ENCODE measurements at places on chromosomes 7 and 10.
A peak's percentile ranks its signal among the peaks of the same experiment; 100 is the strongest.

DNA sequence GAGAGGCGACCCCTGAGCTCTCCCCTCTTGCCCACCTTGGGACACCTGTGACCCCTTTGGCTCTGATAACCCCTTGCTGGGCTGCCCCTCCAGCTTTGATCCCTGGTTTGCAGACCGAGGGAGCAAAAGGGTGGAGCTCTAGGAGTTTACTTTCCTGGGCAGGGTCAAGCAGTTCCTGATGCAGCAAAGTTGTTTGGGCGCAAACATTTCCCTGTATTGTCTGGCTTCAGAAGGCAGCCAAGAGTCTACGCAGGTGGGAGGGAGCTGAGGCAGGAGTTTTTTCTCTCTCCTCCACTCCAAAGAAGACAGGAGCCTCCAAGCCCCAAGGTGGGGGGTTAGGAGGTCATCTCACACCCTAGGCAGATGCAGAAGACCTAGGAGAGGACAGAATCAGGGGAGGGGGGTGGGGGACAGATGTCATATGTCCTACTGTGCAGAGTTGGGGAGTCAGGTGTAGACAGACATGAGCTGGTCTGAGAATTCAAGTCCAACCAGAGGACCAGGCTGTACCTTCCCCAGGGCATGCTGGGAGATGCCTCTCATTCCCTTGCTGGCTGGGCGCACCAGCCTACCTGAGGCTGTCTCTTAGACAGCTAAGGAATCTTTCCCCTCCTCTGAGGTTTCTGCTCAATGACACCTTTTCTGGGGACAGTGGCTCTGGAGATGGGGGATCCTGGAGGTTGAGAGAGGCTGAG is 20.5 kb downstream of the TMEM270 start:
- DNase-seq: no peak

GRCh38 chr10:49056356-49056755 is 59.0 kb downstream of the VSTM4 start:
- DNase-seq: no peak

- peak; percentile 88 for DNase-seq
Observed at GRCh38 chr7:100130608-100131453, 4.1 kb downstream of the MBLAC1 start.

DNA sequence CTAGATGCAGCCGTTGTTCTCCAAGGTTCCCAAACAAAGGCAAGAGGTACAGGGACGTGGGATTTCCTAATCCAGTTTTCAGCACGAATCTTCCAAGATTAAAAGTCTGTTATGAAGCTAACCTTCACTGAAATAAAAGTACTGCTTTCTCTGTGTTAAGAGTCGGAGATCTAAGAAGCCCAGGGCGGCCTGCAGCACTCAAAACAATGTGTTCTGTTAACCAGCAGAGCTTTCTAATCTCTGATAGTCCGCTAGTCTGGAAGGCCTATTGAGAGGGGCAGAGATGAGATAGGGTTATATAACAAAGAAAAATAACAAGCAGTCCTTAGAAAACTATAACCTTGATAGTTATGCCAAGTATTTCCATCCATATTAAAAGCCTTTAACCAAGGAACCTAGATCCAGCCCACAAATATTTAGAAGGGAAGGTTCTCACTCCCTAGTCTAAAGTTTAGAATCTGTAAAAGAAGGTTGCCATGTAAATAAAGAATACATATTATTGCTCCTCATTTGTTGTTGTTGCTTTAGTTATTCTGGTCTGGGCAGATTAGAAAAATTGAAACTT is 106.3 kb upstream of the SVIL start:
- DNase-seq: no peak

DNA sequence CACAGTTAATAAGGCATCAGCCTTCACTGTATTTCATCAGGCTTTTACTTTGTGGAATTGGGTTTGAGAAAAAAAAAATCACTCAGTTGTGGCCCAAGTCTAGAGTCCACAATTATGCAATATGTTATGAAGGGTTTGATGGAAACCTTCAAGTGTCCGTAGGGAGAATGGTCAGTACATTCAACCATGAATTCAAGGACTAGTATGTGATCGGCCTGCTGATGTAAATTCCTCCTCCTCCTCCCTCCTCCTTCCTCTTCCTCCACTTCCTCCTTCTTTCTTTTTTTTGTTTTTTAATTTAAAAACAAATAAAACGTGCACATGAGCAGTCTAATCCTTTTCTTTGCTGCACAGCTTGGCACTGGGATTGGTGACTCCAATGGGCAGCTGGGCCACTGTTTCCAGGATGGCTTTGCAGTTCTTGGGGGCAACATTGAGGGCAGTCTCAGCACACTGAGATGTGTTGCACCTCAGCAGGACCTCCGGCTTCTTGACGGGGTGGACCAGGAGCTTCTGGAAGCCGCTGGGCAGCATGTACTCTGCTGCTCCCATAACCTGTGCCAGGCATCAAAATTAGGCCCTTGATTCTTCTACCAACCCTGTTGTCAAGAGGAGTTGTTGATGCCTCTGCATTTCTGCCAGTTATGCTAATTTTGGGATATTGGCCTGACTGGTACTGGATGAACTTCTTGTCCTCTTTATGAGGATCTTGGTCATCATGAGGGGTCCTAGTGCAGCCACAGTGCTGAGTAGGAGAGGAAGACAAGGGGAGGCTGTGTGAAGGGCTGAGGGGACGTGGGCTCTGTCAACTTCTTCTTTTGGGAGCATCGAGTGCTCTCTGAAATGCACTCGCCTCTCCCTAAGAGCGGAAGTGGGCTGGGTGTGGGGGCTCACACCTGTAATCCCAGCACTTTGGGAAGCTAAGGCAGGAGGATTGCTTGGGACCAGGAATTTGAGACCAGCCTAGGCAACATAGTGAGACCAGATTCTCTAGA is 9.3 kb upstream of the IL2RA start:
- no peak for DNase-seq

DNA sequence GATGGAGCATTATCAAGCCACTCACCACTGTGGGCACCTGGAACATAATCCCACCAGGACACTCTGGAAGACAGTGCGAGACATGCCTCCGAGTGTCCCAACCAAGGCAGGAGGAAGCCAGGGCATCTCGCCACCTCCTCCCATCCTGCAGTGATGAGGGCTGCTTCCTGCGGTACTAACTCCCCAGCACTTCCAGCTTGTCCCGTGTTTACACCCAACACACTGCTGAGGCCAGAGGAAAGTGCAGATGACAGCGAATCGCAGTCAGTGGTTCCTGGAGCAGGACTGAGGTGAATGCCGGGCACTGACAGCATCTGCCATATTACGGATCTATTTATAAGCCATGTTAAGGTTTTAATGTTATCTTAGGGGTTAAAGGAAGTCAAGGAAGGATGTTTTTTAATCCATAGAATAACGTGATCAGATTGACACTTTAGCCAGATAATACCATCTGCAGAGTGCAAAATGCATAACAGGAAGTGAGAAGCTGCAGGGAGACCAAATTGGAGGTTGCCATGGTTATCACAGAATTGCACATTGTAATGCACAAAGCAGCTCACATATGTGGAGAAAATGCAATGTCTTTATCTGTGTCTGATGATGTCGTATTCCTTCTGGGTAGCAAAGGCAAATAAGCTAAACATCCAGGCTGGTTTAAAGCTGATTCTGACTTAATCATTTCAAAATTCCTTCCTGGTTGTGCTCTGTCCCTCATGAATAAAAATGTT is 314.1 kb upstream of the C7orf33 start:
- no peak for DNase-seq

DNA sequence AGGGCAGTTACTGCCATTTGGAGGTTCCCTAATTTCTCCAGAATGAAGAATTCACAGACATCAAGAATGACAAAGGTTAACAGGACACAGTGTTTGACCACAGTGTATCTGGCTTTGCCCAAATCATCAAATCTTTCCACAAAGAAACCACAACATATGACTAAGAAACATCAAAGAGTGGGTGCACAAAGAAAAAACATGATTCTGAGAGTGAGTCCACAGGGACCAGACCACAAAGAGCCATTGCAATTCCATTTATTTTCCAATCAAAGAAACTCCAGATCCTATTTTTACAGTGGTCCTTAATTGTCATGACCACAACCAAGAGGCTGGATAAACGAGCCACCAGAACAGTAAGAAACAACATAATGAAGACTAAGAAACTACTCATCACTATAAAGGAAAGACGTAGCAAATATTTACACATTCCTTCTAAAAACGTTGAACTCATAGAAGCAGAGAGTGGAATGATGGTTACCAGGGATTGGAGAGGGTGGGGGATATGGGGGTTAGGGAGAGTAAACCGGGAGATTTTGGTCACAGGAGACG is 286.5 kb downstream of the DOCK4 start:
- DNase-seq: no peak

DNA sequence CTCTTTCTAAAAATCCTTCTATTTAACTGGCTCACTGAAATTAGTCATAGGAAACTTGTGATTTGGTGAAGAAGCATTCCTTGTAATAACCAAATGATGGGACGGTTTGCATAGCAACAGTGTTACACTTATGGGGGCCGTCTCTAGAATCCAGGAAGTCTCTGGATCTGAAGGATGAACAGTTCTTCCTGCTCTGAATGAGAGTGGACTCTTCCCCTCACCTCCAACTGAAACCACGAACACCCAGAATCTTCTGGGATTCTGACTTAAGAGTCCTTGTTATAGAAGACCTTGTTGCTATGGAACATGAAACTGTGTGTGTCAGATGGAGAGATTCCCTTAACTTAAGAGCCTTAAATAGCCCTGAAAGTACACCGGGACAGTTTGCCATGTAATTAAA is 23.2 kb downstream of the NOLC1 start:
- no peak for DNase-seq

DNA sequence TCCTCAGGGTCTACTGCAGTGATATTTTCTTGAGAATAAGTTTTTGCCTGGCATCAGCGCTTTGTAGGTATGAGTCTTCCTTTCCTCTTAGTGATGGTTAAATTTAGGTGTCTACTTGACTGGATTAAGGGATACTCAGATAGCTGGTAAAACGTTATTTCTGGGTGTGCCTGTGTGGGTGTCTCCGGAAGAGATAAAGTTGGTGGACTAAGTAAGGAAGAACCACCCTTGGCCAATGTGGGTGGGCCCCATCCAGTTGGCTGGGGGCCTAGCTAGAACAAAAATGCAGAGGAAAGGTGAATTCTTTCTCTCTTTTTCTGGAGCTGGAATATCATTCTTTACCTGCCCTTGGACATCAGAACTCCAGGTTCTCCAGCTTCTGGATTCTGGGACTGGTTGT is 138.8 kb downstream of the ADCYAP1R1 start:
- no peak for DNase-seq

DNA sequence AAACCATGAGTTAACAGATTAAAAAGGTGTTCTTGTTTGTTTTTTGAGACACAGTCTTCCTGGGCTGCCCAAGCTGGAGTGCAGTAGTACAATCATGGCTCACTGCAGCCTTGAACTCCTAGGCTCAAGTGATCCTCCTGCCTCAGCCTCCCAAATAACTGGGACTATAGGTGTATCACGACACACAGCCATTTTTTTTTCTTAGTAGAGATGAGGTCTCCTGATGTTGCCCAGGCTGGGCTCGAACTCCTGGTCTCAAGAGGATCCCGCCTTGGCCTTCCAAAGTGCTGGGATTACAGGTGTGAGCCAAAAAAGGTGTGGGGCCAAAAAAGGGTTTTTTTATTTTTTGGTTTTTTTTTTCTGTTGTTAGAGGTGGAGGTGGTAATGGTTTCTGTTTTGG is 29.3 kb downstream of the KMT2C start:
- DNase-seq: no peak

DNA sequence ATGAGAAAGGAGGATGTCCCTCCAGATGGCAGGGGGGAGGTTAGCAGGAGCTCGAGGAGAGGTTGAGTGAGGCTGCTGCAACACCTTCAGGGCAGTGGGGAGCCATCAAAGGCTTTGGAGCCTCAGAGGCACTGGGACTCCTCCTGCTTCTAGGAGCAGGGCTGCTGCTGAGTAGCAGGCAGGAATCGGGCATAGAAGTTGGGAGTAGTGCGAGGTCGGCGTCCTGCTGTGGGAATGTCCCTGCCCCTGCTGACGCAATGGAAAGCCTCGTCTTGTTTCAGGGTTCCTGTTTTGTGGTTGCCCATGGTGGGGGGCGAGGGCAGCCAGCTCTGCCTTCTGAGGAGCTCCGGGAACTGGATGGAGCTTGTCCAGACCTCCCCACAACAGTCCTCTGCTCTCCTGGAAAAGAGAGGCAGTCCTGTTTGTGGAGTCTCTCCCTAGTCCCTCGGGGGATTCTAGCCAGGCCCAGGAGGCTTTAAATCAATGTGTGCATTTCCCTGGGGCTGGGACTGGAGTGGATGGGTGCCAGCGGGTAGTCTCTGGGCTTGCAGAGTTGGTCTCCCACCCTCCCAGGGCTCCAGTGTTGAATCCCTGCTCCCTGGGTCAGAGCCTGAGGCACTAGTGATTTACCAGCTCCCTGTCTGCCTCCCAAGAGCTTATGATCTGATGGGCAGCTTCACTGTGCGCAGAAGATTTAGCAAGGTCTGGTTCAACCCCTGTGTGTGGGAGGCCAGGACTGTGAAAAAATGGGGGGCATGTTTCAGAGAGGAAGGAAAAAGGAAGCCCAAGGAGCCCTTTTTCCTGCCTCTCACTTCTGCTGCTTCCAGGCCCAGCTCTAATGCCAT is 98.7 kb upstream of the PPIF start:
- no peak for DNase-seq

DNA sequence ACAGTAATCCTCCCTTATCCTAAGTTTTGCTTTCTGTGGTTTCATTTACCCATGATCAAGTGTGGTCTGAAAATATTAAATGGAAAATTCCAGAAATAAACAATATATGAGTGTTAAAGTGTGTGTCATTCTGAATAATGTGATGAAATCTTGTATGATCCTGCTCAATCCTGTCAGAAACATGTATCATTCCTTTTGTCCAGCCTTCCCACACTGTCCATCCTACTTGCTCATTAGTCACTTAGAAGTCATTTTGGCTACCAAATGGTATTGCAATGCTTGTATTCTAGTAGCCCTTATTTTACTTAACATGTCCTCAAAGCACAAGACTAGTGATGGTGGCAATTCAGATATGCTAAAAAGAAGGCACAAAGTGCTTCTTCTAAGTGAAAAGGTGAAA is 1211.2 kb upstream of the SORCS1 start:
- DNase-seq: no peak

GRCh38 chr7:41732436-41732785 is 29.5 kb upstream of the INHBA start:
- no peak for DNase-seq

GRCh38 chr10:110407301-110408170 is 90.2 kb upstream of the DUSP5 start:
- no peak for DNase-seq

DNA sequence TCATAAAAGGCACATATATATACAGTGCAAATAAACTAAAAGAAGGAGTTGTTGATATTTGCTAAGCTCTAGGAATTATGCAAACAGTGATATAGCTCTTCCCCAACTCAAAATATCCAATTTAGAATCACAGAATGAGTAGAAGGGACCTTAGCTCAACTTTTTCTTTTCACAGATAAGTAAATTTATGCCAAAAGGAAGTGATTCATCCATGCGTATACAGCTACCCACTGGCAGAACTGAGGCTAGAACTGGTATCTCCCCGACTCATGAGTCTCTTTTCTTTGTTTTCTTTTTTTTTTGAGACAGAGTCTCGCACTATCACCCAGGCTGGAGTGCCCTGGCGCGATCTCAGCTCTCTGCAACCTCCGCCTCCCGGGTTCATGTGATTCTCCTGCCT is 54.2 kb upstream of the SVIL start:
- no peak for DNase-seq
